Activated T-helper 9 cell treated with anti-CD3 and anti-CD28 coated beads, Interleukin-2, amount 50 U/mL, for 16 hours (primary cell): ENCODE measurements at places on chromosomes 6 and 20.

GRCh38 chr6:130457605-130458004, 91.8 kb downstream of the TMEM200A start:
- no peak for DNase-seq

DNA sequence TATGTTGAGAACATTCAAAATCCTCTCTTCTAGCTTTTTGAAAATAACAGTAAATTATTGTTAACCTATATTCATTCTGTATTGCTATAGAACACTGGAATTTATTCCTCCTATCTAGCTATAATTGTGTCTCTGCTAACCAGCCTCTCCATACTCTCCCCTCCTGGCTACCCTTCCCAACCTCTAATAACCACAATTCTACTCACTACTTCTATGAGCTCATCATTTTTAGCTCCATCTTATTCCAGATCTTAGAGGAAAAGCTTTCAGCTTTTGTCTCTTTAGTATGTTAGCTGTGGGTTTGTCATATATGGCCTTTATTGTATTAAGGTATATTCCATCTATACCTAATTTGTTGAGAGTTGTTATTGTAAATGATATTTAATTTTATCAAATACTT, 108.8 kb downstream of the AIG1 start:
- DNase-seq, result no peak

DNA sequence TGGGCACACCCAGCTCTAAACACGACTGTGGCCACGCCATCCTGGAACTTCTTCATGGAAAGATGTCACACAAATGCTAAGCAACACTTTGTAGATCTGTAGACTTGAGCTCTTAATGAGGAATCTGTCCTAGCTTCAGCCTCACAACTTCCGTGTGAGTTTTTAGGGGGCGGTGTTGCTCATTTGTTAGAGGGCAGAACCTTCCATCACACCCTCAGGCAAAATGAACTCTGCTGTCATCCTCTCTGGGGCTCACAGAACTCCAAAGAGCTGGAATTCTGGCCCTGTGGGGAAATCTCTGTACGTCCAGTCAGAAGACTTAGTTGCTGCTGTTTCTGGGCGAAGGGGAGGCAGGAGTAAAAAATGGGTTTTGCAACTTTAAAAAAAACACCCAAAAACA, 49.8 kb downstream of the NRN1 start:
- no peak for DNase-seq

- DNase-seq, result no peak
Measured at GRCh38 chr6:13474787-13475186, 12.6 kb downstream of the GFOD1 start.

GRCh38 chr6:11093376-11093625, 333 bp upstream of the SMIM13 start:
- no peak for DNase-seq

DNA sequence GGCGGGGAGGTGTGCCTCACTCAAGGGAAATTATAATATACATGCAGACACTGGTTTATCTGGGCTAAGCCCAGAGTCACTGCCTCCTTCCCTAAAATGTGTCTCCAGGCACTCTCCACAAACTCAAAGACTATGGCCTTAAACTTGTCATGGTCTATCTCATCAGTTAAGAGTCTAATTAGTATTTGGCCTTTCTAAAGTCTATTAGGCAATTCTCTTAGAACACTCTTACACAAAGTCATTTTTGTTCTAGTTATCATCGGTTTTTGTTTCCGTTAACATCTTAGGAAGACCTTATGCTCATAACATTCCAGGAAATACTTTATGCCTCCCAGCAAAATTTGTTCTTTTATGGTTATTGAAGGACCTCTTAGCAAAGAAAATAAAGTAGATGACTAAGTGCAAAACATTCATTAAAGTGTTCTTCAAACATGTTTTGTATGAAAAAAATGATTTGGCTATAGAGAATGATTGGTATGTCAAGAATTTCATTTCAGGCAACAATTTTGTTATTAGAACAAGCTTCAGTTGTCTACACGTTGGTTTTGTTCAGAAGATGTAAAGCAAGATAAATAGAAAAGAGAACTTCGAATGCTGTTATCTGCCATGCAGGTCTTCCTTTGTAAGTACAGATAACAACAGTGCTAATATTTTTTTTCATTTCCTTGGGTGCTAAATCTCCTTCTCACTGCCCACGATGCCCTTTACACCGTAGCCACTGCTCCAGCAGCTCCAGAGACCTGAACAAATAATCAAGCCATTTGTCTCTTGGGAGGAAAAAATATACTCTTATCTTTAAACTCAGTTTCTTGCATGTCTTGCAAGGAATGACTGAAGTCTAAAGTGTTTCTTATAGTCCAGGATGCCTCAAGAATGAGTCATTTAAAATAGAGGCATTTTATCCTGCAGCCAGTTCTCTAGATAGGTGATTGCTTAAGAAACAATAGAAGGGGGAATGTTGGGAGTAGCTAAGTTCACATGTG, 170.4 kb downstream of the HTR1B start:
- DNase-seq, result no peak

DNA sequence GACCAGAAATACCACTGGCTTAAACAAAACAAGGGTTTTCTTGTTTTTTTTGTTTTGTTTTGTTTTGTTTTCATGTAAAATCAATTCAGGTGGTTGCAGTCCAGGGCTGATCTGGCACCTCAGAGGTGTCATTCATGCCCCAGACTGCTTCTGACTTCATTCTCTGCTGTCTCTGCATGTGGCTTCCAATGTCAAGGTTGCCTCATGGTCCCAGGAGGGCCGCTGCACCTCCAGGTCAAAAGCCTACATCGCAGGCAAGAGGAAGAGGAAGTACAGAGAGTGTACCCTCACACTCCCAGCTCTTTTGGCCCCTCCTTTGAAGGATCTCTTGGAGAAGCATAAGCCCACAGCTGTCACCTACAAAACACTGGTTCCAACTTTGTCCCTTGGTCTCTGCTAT, 1.4 kb upstream of the BTN3A1 start:
- DNase-seq, result no peak

GRCh38 chr6:36615018-36615761, 21.0 kb downstream of the SRSF3 start:
- DNase-seq, result peak; percentile 25

DNA sequence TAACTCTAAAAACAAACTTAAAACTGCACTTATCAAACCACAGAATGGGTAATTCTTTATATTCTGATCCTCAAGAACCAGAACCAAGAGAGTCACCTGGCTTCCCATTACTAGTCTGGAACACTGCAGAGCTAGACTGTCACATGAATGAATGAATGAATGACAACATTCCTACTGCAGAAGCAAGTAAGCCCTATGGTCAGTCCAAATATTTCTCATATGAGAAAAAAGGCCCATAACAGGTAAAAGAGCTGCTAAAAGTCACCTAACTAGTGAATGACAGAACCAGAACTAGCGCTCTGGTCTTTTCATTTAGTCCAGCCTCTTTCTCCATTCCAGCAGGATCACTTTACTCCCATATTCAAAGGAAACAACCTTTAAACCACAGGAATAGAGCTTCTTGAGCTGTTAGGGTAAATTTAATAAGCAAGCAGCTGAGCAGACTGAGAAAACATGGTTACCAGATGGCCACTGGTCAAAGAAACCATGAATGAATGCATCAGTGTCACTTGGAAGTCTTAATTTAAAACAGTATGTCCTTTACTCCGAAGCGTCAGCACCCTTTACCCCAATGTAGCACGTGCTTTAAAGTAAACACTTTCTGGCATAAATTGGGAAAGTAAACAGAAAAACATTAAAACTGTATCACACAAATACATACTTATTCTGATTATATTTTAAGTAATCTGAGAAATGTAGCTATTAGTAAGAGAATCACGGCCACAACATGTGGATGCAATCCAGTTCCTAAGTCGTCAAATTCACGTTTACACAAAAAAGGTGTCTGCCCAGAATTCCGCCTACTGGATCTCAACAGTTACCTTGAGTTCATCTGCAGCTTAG, 1.4 kb downstream of the PREP start:
- no peak for DNase-seq

DNA sequence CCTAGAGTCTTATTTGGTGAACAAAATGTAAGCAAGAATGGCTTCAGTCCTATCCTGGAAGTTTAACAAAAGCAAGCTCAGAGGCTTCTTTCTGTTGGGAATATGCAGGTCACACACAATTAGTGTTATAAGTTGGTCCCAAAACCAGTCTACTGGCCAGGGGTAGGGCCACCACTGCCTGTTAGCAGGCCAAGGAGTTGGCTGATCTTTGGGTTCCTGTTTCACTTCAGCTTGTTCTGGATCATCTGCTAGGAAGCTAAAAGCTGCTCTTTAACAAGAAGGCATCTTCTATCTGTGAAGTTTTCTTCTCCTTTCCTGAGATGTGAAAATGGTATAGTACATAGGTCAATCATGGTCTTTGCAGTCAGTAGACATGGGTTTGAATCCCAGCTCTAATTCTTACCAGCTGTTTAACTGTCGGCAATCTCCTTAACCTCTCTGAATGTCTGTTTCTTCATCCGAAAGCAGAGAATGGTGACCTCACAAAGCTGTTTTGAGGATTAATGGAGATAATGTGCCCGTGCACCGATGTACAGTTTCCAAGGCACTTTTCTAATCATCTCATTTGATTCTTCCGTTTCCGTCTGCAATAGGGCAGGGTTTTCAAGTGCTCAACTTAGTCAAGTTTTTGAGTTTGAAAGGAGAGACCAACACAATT, 271.2 kb upstream of the TAB2 start:
- no peak for DNase-seq

DNA sequence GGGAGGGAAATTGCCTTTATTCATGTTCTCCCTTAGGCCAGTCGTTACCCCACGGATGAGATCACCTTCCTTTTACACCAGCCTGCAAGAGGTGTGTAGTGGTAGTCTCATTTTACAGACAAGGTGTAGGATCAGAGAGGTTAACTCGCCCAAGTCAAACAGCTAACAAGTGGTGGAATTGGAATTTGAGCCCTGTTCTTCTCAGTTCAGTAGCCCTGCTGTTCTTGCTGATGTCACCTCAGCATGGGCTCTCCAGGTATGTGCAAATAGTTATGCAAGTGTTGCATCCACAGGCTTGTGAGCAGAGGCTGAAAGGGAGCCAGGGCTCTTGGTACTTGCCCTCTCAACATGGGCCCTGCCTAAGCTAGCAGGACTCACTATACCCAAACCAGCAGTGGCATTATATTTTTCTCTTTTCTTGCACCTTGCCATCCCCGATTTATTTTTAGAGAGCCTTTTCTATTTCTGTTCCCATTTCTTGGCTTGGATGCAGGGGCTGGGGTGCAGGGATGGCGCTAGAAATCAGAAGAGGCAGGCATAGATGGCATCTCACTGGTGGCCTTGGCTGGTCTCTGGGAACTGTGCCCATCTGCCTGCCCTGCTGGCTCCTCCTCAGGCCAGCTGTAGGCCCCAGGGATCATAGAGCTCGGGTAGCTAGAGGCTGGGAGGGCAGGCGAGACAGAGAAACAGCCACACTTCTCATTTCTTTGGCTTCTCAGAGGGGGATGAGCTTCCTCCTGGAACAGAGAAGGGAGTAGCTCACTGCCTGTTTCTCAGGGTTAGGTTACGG, 18.2 kb downstream of the PPARD start:
- no peak for DNase-seq

DNA sequence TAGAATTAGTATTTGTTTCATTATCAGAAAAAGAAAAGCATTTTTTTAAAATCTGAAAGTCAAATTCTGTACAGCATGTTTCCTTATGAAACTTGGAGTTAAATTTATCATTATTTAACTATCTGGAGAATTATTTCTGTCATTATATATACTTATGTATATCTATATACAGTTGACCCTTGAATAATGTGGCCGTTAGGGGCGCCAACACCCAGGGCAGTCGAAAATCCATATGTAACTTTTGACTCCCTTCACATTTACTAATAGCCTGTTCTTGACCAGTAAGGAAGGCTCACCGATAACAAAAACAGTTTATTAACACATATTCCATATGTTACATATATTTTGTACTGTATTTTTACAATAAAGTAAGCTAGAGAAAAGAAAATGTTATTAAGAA, 341.2 kb downstream of the ADGRB3 start:
- DNase-seq, result no peak

DNA sequence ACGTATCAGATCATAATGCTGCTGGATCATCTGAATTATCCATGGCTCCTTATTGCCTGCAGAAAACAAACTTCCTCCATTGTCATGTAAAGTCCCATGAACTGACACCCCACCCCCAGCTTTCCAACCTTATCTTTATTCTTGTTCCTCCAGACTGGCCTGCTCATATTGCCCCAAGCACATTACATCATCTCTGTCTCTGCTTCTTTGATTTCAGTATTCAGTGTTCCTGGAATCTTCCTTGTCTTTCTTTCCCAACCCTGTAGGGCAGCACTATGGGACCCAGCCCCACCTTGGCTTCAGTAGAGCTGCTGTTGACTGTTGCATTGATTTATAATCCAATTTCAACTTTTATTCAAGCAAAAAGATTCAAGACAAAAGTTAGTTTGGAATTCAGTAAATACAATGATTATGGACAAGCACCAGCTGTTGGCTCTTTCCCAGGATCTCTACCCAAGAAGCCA, 187.5 kb upstream of the ECI2 start:
- DNase-seq, result no peak

DNA sequence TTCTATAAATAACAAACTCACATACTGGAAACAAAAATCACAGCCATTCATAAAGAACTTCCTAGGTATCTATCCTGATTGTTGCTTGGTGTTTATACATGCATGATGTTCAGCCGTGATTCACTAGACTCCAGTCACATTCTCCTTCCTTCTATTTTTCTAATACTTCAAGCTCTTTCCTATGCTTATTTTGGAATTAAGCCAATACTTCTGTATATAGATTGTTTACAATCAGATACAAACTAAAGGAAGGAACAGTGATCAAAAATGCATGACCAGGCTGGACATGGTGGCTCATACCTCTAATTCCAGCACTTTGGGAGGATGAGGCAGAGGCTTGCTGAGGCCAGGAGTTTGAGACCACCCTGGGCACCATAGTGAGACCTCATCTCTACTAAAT, 377.5 kb upstream of the IRAK1BP1 start:
- no peak for DNase-seq

DNA sequence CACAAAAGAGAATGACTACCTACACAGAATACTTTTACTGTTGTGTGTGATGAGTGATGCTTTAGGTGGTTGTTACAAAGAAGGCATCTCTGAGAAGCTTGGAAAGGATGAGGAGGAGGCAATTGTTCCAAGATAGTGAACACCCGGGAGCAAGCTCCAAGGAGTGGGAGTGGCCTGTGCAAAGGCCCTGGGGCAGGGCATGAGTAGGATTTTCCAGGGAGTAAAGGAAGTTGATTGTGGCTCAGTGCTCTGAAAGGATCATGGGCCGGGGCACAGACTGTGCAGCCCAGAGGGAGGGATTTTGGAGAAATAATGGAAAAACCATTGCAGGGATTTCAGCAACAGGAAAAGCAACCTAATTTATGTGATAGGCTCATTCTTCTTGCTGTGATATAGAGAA, 264.3 kb downstream of the CDH26 start:
- DNase-seq, result no peak
